ENCODE measurements at places on chromosomes 11 and 22.

DNA sequence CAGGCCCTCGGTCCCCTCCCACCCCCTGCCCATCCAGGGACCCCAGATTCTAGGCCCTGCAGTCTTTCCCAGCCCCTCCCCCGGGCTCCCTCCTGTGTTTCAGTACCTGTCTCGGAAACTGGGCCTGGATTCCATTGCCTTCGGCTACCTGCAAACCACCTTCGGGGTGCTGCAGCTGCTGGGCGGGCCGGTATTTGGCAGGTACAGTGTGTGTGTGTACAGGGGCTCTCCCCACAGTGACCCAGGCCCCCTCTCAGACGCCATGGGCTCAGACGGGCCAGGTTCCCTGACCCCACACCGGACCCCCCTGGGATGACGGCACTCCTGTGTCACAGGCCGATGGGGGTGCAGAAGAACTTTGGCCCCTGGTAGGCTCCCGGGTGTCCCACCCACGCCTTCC, 21.1 kb downstream of the PHLDA2 start:
- DNase-seq: no peak

- DNase-seq: no peak
Observed at GRCh38 chr11:92725352-92725751, 244.1 kb upstream of the MTNR1B start.

DNA sequence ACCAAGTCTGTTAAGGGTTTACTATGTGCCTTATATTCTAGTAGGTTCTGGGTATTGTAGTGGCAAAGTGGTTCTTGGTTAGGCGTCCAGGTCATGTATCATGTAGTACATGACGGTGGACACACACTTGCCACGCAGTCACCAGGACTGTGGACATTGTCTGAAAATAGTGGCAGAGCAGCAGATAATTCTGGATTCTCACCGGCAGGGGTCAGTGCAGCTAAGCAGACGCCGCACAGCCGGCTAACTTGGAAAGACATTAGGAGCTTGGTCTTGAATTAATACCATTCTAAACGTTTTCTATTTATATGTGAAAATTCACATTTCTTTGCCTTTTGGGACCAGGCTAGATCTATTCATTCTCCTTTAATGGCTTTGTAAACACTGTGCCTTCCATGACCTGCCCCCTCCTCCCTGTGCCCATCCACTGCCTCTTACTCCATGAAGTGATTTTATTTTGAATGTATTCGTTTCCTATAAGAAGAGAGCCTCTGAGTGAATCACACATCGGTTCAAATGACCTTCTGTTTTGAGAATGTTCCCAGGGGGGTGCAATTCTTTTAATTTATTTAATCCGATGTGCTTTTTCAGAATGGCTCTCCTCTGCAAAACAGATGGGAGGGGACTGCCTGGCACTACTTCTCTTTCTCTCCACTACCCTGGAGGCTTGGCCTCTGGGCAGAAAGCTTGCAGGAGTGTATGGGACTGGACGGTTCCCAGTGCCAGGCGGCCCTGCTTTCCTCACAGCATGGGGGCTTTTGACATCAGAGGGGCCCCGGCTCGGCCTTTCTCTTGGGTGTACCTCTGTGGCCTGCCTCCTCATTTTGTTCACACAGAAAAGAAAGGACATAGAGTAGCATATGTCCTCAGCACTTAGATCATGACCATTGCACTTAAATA, 378.0 kb downstream of the NTM start:
- DNase-seq: no peak

DNA sequence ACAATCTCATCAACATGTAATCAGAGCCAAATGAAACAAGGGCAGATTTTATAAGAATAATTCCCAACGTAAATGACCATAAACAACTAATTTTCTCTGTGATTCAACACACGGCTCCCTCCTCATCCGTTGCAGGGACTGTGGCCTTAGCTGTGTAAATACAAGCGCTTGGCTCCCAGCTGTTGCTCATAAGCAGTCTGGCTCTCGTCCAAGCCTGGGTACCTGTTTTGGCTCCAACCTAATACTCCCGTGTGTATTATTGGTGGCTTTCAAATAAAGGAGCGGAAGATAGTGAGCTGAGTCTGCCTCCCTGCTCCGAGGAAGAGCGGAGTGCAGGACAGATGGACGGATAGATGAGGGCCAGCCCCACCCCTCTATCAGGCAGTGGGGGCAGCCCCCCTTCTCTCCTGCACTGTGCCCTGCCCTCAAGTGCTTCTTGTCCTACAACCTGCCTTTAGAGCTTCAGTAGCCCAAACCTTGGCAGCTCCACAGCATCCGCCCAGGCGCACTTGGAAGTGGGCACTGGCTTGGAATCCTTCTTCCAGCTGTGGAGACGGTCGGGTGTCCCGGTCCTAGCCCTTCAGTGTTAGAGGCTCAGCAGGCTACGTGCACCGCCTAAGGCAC, 670.9 kb downstream of the BRD1 start:
- DNase-seq: no peak
